Liver (tissue), 10 donors: ENCODE measurements at places on chromosomes 7 and 10. TPM values are rescaled to one million over a fixed set of nuclear protein-coding genes. Genes with fewer than 3 reads are reported as not detected.

DNA sequence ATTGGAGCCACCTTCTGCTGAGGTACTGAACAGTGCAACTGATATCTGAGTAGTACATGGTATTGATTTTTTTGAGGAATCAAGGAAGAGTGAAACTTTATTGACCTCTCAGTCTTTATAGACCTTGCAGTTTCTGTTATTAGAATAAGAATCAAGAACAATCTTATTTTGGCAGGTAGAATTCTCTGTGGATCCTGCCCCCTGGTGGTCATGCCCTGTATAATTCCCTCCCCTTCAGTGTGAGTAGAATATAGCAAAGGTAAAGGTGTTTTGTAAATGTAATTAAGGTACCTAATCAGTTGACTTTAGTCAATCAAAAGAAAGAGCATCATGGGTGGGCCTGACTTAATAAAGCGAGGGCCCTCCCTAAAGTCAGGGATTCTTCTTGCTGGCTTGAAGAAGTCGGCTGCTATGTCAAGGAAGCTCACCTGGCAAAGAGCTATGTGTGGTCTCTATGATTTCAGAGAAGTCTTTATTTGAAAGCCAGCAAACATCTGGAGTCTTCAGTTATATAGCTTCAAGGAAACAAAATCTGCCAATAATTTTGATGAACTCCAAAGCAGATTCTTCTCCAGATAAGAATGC is 142.8 kb downstream of the LSM5 start:
- DNase-seq = no peak

DNA sequence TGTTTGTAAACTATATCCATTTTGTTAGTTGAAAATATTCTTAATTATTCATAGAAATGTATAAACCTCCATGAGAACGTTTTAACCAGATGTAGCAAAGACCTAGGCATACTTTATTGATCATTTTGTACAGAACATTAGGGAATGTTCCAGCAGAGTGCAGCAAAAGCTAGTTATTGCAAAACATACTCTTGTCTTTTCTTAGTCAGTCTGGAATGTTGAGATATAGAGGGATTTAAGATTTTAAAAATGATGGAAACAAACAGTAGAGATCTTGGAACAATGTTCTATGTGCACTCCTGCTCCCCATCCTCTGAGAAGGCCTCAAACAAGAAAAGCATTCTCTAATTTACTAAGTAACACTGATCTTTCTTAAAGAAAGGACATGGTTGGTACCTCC is 292.1 kb downstream of the BBS9 start:
- DNase-seq = no peak

DNA sequence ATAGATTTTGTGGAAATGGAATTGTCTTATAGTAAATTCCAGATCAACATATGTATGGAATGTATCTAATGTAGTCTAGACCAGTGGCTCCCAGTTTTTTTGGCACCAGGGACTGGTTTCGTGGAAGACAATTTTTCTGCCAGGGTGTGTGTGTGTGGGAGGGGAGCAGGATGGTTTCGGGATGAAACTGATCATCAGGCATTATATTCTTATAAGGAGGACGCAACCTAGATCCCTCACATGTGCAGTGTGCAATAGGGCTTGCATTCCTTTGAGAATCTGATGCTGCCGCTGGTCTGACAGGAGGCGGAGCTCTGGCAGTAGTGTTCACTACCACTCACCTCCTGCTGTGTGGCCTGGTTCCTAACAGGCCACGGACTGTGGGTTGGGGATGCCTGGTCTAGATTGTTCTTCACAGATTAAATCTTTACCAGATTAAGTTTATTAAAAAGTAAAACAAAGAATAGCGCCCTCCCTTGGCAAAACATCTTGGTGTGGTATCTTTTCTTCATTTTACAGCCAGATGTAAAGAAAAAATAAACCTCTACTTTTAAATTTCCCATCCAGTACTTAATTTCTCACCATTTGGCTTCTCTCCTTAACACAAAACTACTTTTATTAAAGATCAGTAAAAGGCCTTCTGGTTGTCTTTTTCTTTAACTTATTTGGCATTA is 48.4 kb downstream of the SEPTIN7 start:
- DNase-seq = no peak

DNA sequence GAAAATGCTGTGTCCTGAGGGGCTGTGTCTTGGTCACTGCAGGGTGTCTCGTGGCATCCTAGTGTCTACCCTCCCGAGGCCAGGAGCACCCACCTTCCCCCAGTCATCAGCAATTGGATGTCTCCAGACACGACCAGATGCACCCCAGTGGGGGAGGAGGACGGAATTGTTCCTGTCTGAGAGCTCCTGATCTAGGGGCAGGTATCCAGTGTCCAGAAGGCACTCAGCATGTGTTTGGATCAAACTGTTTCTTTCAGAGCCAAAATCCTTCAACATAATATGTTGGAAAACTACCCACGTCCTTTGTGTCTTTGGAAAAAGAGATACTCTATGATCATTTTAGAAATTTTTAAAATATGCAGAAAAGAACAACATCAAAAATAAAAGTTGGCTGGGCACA is 16.9 kb downstream of the PRKRIP1 start:
- DNase-seq = no peak

Gene CNNM1
- 0.10 TPM for polyA plus RNA-seq

DNA sequence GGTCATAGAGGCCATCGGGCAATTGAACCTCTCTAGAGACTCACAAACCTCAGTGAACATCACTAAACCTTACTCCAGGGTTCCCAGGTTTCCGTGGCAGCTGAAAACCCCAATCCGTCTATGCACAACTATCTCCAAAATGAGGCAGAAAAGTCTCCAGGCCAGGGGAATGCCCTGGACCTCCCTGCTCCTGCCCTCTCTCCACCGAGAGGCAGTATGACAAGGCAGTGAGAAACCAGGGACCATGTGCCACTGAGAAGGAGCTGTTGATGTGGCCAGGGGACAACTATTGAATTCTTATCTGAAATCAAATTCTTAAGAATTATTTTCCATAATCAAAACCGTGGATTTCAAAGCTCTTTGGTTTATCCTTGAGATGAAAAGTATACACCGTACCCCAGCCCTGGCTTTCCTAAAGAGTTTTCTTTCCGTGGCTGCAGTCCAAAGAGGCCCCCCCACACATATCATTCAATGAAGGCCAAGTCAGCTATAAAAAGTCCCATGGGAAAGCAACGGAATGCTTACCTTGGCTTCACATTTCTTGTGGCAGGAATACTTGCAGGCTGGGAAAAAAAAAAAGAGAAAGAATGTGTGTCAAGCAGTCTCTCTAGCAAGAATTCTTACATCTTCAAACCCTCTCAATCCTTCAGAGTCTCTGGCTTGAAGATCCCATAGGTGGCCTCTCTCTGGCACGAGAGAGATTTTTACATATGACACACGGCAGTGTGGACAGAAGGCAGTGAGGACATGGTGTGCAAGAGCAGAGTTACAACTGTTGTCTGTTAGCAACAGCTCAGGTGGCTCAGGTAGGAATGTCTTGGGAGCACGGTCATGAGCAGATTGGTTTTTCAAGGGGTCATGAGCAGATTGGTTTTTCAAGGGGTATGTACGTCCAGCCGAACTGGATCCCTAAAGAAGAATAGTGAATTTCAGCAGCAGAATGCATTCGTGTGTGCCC is 75.2 kb downstream of the TNS3 start:
- no peak for DNase-seq

Gene OPN1SW
- not detected for polyA plus RNA-seq

GRCh38 chr10:115829521-115830205 is 443.3 kb downstream of the GFRA1 start:
- DNase-seq = no peak

GRCh38 chr7:117811696-117812095 is 61.5 kb downstream of the CTTNBP2 start:
- no peak for DNase-seq

DNA sequence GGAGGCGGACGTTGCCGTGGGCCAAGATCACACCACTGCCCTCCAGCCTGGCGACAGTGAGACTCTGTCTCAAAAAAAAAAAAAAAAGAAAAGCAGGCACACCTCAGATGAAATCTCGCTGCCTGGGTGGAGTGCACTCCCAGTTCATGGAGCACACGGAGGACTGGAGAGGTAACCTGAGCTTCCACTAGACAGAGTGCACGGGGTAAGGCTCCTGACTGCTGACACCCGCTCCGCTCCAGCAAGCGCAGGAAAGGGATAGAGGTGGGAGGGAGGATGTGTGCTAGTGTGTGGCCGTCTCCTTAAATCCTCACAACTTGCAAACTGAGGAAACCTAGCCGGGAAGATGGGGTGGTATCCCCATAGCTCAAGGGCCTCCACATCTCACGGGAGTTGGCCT is 50.8 kb downstream of the FAM53B start:
- DNase-seq = no peak

Gene CDC14C
- not detected for polyA plus RNA-seq

Gene PWWP2B
- polyA plus RNA-seq = 0.75 TPM

Gene C10orf90
- polyA plus RNA-seq = not detected

Gene SLC26A4
- 0.08 TPM for polyA plus RNA-seq

- no peak for DNase-seq
These were observed 103.0 kb upstream of the KLF6 start for GRCh38 chr10:3887885-3888476.

DNA sequence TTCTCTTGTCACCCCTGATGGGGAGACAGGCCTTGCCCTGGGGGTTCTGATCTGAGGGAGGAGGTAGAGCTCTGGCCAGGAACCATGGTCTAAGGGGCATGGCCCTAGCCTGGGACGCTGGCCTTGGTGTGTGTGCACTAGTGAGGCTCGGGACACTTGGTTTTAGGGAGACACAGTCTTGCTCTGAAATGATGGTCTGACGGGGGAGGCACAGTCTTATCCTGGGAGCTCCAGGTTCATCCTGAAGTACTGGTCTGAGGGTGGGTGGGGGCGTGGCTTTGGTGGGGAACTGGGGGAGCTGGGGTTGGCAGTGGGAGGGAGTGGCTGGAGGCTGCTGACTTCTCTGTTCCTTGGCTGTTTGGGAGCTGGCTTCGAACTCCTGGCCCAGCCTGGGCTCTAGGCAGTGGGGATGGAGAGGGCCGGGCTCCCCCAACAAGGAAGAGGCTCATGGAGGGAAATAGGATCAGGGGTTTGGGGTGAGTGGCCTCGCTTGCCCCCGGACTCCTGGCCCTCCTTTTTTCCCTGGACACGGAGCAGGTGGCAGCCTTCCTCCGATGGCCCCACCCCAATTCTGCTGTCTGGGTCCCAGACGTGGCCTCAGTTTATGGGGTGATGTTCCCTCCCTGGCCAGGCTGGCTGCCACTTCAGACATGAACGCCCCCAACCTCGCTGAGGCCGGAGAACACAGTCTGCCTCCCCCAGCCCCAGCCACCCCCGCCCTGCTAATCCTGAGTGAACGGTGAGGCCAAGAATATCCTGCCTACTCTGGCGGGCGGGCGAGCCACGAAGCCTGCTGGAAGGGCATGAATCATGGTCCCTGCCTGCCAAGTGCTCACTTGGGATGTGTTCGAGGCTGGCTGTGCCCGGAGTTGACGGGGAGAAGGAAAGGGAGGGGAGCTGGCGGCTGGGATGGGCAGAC is 43.5 kb downstream of the TMEM270 start:
- DNase-seq = no peak

DNA sequence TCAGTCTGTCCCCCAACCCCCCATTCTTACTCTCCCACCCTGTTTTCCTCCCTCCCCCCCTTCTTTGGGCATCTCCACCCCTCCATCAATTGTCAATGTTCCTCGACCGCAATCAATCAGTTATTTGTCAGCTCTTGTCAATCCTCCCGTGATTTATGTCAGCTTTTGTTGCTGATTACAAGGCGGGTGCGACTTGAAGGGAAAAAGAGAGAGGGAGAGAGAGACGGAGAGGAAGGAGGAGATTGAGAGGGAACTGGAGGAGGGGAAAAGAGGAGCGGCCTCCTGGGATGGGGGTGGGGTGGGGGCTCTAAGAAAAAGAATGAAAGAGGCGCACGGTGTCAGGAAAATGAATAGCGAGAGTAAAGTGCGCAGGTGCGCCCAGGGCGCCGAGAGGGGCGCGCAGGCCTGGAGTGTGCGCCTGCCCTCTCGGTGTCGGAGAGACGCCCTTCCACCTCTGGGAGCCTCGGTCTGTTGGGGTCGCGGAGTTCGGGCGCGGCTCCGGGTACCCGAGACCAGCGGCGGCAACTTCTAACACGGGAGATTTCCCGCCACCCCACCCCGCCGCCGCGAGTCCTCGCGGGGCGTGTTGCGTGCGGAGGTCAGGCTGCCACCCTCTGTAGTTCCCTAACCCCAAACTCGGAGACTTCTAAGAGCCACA is 1.1 kb upstream of the ZNF503 start:
- DNase-seq = no peak
